ENCODE measurements at places on chromosomes 2 and 18.
A peak's percentile ranks its signal among the peaks of the same experiment; 100 is the strongest.

- DNase-seq = no peak
Observed at GRCh38 chr18:59737776-59738300, 40.6 kb upstream of the CCBE1 start.

GRCh38 chr18:9325716-9326115, 8.9 kb upstream of the TWSG1 start:
- no peak for DNase-seq

DNA sequence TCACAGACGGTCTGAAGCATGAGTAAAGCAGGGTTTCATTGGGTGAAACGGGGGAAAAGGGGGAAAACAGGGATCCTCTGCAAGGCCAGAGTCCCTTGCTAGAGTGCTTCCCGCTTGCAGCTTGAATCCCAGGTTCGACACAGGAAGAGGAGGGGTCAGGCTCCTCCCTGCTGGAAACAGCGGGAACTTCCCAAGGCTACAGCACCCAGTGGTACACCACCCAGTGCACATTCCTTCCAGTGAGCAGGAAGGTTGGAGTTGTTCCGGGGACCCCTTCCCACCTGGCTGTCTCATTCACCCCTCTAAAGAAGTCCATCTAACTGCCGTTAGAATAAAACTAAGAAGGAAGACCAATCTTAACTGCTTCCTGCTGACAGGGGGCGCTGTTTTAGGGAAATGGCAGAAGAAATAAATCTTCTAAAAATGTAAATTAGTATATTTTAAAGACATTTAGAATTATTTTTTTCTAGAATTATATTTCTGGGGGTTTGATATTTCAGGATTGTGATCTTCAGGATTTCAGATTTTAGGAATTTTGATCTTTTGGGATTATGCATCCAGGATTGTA, 230.9 kb downstream of the RBM43 start:
- no peak for DNase-seq

DNA sequence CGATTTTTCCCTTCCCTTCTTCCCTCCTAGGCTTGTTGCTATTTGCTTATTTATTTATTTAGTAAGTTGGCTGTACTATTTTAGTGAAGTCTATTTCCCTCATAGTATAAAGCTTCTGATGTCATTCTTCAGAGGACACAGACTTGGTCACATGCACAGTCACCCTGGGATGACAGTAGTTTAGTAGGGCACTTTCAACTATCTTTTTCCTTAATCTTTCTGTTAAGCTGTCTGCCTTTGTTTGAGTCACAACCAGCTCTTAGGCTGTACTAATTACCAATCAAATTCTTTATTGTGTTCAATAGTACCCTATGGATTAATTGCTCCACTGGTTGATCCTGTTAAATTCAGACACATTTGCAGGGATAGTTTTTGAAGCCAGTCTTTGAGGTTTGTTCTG, 26.9 kb upstream of the RAB31 start:
- DNase-seq = no peak

DNA sequence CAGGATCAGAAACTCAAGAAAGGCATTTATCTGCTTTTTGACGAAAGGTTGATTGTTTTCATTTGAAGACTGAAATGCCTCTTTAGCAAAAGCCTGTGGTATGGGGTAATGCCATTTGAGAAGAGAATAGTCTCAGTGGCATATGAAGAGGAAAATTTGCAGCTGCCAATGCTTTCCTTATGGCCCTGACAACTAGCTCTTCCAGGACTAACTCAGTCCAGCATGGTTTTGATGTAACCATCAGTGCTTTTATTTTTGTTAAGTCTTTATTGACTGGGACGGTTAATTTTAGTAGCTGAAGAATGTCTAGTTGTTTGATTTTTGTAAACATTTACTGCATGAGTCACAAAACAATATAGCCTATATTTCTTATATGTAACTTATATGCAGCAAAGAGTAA, 158.4 kb downstream of the LNPK start:
- no peak for DNase-seq

DNA sequence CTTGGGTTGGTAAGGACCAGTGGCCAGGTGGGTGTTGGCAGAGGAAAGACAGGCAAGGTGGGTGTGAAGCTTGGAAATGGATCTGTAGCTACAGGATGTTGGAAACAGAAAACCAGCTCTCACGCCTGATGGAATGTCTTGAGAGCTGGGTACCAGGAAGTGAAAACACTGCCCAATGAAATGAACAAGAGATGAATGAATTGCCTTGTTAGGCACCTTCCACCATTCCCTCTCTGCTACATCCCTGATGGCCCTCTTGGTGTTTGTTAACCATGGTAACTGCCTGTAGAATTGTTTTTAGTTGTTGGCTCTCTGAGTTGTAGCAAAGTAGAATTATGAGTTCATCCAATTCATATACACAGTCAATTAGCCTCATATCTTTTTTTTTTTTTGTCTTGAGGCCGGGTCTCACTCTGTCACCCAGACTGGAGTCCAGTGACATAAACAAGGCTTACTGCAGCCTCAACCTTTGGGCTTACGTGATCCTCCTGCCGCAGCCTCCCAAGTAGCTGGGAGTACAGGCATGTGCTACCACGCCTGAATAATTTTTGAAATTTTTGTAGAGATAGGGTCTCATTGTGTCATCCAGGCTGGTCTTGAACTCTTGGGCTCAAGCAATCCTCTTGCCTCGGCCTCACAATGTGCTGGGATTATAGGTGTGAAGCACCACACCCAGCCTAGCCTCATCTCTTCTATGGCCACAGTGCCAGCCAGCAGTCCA, 9.5 kb downstream of the KCMF1 start:
- DNase-seq = no peak

- no peak for DNase-seq
Observed at GRCh38 chr2:54977149-54977548, 73.1 kb downstream of the RTN4 start.

DNA sequence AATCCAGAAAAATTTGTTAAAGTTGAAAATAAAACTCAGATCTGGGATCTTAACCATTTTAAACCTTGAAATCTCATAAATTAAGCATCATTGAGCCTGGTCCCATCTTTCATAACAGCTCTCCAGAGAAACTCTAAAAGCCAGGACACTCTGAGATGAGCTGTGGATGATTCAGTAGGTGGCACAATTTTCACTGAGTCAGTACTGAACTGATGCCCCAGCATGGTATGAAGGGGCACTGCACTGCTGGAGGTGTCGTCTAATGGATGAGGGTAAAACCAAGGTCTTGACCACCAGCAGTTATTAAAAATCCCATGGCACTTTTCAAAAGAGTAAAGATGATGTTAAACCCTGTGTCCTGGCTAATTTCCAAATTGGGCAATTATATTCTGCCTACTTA, 170.6 kb downstream of the FIGN start:
- no peak for DNase-seq

GRCh38 chr2:26922405-26923188, 47.8 kb upstream of the MAPRE3 start:
- DNase-seq = peak; percentile 69

- DNase-seq = no peak
Observed at GRCh38 chr2:46828135-46828438, 87.5 kb downstream of the MCFD2 start.

DNA sequence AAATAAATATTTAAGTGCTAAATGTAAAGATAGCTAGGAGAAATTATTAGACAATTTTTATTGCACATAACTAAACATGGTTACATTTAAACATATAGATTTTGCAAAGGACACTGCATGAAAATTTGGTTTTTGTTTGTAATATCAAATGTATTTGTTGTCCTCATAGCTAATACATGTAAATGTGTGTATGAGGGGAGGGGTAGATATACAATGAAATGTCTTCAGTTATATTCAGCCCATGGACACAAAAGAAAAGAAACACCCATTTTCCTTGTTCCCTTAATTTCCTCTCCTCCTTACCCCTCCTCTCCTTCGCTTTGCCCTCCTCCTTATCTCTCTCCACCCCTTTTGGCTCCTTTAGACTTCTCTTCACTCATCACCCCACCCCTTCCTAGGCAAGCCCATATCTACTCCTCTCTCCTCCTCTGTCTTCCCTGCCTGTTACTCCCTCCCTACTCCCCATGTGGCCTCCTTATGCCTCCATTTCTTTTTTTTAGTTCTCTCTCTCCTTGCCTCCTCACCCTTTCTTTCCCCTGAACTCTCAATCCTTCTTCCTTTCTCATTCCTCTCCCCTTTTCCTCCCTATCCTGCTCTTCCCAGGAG, 1.4 kb downstream of the COL3A1 start:
- no peak for DNase-seq

GRCh38 chr18:60331890-60332289, 40.7 kb downstream of the MC4R start:
- no peak for DNase-seq
